ENCODE measurements at places on chromosomes 6 and 20.
A peak's percentile ranks its signal among the peaks of the same experiment; 100 is the strongest.

GRCh38 chr6:68728159-68728979 is 93.3 kb downstream of the ADGRB3 start:
- DNase-seq = no peak

GRCh38 chr6:41644297-41644879 is 6.1 kb downstream of the MDFI start:
- no peak for DNase-seq

- DNase-seq = no peak
Observed at GRCh38 chr6:128271011-128271410, 249.4 kb downstream of the PTPRK start.

DNA sequence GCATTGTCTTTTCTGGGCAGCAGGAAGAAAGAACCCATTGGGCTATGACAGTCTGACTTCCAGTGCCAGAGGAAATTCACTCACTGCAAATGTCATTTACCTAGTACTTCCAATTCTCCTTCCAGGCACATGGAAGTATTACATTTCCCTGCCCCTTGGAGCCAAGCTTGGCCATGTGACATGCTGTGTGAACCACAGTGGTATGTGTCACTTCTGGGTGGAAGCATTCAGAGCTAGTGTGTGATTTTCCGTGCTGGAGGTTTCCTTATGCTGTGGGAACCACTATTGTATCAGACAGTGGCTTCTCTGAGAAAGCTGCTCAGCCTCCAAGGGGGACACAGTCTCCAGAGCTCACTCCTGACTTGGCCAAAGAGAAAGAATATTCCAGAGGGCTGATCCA is 387.6 kb downstream of the CDC5L start:
- DNase-seq = no peak

DNA sequence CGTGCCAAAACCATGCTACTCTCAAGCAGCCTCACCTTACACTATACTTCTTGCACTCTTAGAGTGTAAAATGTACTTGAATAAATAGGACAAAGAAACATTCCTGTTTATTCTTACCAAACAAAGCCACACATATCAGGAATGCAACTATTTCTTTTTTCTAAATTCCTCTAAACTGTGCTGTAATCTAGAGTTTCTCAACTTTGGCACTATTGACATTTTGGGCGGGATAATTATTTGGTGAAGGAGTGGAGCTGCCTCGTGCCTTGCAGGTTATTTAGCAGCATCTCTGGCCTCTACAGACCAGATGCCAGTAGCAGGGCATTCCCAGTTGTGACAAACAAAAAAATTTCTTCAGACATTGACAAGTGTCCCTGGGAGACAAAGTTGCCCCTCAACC is 86.9 kb downstream of the PHACTR1 start:
- no peak for DNase-seq

GRCh38 chr6:11613858-11614257 is 76.3 kb downstream of the TMEM170B start:
- no peak for DNase-seq

GRCh38 chr6:110180228-110181008 is at the start of gene CDC40:
Gene CDC40 (plus strand): TSS chr6:110180427. CDS start chr6:110180445, 18 bp downstream.
- peak; percentile 92 for DNase-seq

GRCh38 chr6:15329197-15329671 is 83.4 kb downstream of the JARID2 start:
- DNase-seq = no peak

- DNase-seq = no peak
Observed at GRCh38 chr6:35463292-35463691, 4.9 kb upstream of the RPL10A start.

DNA sequence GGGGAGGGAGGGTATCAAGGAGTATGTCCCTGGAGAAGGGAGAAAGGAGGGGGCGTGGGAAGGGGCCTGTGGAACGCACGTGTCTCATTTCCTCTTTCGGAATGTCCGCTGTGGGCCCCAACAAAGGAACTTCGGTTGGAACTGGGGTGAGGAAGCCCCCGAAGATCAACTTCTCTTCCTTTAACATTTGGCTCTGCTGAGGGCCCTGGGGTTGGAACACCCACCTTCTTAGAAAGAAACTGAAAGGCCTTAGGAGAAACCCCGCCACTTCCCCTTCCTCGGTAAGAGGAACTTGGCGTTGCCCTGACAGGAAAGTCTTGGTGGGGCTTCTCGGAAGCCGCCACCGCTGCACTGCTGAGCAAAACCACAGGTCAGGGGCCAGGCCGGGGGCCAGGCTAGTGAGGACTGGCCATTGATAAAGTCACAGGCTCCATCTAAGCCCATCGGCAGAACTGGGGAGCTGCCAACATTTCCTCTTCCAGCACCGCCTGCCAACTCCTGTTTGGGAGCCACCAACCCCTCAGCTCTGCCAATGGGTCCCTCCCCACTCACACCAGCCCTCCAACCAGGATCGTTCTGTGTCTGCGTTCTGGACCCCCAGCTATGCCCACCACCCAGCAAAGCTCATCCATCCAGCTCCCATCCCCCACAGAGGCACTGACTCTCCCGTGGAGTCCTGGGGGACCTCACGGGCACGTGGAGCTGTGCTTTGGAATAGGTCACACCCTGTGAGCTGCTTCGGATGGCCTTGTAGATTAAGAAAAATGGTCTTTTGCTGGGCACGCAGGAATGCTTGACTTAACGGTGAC is 44.8 kb downstream of the FGD2 start:
- no peak for DNase-seq

DNA sequence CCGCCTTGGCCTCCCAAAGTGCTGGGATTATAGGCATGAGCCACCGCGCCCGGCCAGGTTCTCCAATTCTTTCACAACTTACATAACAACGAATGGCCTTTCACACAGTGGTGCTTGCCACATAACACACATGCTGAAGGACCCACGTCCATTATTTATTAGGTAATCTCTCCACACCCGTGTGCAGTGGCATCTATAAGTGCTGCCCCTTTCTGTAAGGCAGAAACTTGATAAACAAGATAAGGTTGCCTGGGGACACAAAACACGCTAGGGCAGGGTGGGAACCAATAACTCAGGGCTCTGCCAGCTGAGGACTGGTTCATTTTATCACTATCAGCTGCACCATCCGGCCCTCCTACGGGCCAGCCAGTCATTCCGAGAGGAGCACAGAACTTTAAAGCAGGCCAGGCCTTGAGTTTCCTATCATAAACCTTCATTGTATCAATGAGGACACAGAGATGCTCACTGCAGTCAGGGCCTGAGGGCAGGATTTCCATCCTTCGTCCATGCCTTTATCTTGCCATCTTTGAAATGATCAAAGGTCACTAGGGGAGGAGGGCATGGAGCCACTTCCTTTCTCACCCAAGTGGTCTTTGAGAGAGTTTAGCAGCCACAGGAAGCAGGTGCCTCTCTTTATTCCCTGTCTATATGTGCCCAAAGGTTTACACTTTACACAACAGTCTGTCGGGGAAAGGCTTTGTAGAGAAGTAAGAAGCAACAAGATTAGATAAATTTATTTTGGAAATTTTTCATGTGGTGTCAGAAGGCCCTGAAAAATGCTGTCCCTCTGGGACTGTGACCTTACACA is 37.6 kb downstream of the GPLD1 start:
- DNase-seq = no peak

DNA sequence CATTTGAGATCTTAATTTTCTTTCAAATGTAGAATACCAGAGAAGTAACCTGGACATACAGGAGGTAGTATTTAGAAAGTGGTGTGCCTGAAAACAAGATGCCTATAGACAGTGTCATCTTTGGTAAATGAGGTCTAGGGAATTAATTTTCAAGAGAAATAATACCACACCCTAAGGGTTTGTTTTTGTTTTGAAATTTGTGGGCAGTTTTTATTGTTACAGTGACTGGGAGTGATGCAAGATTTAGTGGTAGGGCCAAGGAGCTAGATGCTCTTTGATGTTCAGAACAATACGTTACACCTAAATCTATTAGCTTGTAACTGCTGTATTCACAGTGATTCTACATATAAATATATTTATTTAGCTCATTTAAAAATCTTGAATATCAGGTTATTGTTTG is 856.5 kb upstream of the MAP3K7 start:
- DNase-seq = no peak

DNA sequence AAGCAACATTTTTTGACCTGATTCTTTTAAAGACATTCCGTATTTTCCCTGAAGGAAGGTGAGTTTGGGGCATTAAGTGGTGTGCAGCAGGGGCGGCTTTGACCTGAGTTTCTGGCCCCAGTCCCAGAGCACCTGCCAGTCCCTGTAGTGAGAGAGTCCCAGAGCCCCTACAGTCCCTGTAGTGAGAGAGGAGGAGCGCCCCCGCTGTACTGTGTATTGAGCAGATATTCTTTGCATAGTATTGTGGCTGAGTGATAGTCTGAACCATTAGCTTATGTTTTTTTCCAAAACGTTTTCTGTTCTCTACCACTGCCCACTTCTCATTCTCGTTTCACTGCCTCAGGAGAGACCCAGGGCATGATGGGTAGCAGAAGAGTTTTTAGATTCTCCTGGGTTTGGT is 17.2 kb upstream of the SH3BGRL2 start:
- no peak for DNase-seq

GRCh38 chr6:25703005-25703404 is 51.0 kb downstream of the SCGN start:
- DNase-seq = no peak

- no peak for DNase-seq
Observed at GRCh38 chr6:33091957-33092356, 16.2 kb downstream of the HLA-DPB1 start.

DNA sequence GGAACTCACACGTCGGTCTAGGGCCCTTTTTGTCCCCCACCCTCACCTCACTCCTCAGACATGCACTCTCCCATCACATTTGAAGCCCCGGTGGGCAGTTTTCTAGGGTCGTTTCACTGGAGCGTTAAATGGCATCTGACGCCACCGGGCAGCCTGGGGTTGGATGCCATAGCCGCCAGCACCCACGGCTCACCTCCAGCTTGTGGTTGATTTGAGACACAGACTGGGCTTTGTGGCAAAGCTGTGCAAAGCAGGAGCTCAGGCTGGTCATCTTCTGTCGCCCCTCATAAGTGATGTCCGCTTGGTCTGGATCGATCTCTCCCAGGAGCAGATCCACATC is 530 bp downstream of the GOPC start:
- DNase-seq = peak; percentile 38

DNA sequence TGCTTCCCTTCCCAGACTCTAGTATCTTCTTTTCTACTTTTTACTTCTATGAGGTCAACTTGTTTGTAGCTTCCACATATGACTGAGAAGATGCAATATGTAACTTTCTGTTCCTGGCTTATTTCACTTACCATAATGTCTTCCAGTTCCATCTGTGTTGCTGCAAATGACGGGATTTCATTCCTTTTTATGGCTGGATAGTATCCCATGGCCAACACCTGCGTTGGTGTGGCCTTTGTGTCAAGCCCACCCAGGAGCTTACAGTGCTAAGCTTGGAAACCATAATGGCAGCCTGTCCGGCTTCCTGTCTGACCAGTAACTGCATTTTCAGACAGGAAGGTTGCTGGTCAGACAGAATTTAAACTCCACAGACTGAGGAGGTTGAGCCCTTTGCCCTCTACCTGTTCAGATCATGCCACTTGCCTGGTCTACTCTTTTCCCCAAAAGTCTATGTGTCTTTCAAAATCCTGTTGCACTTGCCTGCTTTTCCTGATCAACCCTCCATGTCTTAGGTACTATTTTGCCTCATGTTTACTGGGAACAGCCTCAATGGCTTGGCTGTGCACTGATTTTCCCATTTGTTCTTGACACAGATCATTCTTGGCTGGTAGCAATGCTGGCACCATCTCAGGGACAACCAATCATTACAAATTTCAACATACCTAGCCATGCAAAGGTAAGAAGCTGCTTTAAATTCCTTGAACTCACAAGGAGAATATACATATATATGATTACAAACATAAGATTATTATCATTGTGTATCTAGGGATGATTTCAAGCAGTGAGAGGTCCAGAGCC is 114.3 kb upstream of the PLEKHG1 start:
- DNase-seq = no peak

GRCh38 chr20:58867211-58867610 is 14.7 kb downstream of the GNAS start:
- no peak for DNase-seq

- DNase-seq = no peak
Observed at GRCh38 chr20:24043294-24043693, 54.7 kb upstream of the GGTLC1 start.

- DNase-seq = no peak
Observed at GRCh38 chr6:165566088-165566828, 96.8 kb downstream of the PDE10A start.

GRCh38 chr6:44630125-44631028 is 242.9 kb downstream of the CDC5L start:
- peak; percentile 30 for DNase-seq

GRCh38 chr6:33678233-33678931 is 33.1 kb downstream of the UQCC2 start:
- DNase-seq = no peak

GRCh38 chr20:53839423-53840176 is 230.8 kb downstream of the BCAS1 start:
- DNase-seq = no peak

- DNase-seq = no peak
Observed at GRCh38 chr6:41022294-41022693, 16.7 kb downstream of the UNC5CL start.

DNA sequence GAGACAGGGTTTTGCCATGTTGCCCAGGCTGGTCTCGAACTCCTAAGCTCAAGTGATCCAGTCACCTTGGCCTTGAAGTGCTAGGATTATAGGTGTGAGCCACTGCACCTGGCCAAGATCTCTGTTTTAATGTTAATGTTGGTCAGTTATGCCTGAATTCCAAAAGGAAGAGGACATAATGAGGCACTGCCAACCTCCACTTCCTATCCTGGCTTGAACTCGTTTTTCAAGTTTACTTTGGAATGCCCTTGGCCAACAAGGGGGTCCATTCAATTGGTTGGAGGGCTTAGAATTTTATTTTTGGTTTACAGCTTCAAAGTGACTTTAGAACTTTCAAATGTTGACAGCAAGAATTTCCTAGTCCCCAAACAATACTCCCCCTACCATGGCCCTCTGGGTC is 29.8 kb downstream of the DNAAF9 start:
- DNase-seq = no peak

Measured in NCI-H748 treated with DMSO at 0.1 percent for 48 hours (cell line).